Right lobe of liver (tissue), 6 donors: ENCODE measurements at places on chromosomes 1 and 21.
A peak's percentile ranks its signal among the peaks of the same experiment; 100 is the strongest.

- DNase-seq = no peak
These were observed 3.8 kb upstream of the MAB21L3 start for GRCh38 chr1:116107371-116107770.

GRCh38 chr1:76669624-76670315 is 197.5 kb upstream of the ST6GALNAC5 start:
- no peak for DNase-seq

DNA sequence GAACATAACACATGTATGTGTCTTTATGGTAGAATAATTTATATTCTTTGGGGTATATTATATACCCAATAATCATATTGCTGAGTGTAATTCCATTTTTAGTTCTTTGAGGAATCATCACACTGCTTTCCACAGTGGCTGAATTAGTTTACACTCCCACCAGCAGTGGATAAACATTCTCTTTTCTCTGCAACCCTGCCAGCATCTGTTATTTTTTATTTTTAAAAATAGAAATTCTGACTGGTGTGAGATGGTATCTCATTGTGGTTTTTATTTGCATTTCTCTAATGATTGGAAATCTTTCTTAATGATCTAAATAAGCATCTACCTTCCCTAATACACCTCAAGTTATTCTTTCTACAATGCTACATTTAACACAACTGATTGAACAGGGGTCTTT is 346.2 kb upstream of the LYPLAL1 start:
- no peak for DNase-seq

- no peak for DNase-seq
These were observed 176.6 kb downstream of the NRIP1 start for GRCh38 chr21:14888202-14888601.

DNA sequence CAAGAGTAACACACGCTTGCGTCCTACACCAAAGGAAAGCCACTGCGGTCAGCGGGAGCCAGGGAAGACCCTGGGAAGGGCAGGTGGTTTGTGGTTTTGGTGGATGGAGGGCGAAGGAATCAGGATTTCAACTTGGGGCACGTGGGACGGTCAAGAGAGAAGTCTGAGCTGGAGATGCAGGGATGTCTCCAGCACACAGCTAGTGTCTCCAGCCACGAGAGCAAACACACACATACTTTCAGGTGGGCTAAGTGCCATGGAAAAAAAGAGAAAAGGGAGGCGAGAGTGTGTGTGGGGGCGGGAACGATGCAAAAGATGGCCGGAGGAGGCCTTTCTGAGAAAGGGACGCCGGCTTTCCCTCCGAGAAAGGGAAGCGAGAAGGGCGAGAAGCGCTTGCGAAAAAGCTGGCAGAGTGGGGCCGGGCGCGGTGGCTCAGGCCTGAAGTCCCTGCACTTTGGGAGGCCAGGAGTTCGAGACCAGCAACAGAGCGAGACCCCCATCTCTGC is 1.4 kb upstream of the SRRM1 start:
- DNase-seq = peak; percentile 51

DNA sequence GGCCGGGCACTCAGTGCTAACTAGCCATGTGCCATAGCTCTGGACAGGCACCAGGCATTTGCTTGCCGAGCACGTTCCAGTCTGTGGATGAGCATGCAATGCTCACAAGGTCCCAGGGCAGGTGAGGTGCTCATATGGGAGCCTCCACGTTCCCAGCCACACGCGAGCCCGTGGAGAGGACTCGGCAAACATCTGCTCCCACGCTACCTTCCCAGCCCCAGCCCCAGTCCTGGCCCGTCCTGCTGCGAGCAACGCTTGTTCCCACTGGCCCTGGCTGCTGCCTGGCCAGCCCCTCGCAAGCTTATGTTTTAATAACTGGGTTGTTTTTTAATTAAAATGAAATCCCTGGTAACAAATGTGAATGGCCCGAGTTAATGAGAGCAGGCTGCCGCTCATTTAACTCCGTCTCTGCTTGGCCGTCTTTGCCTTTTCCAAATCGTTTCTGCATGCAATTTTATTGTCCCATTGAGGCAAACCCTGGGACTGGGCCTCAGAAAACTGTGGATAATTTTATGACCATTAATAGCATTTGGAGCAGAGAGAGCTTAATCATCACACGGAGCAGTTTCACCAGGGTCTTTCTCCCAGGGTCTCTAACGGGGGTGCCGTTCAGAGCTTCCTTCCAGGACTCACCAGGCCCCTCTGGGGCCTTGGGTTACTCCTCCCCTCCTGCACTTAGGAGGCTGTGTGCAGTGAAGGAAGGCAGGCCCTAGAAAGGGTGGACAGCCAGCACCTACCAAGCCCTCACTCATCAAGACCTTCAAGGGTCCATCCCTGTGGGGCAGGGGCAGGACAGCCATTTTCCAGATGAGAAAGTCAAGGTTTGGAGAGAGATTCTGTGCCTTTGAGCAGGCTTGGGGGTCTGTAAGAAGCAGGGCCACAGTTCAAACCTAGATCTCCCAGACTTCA is 136.8 kb downstream of the GLIS1 start:
- DNase-seq = no peak

DNA sequence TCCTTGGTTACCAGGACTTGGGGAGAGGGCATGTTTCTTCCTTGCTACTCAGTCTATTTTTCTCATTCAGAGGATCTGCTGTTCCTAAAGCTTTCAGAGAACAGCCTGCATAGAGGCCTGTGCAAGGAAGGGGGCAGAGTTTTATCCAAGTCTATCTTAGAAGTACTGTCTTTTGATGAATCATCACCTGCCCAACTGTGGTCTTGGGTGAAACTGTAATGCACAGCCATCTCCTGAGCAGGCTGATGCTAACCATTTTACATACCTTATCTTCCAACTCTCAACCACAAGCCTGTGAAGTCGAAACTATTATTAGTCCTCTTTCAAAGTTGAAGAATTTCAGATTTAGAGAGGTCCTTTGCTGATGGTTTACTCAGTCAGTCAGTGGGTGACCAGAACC is 368.0 kb downstream of the HHAT start:
- no peak for DNase-seq

DNA sequence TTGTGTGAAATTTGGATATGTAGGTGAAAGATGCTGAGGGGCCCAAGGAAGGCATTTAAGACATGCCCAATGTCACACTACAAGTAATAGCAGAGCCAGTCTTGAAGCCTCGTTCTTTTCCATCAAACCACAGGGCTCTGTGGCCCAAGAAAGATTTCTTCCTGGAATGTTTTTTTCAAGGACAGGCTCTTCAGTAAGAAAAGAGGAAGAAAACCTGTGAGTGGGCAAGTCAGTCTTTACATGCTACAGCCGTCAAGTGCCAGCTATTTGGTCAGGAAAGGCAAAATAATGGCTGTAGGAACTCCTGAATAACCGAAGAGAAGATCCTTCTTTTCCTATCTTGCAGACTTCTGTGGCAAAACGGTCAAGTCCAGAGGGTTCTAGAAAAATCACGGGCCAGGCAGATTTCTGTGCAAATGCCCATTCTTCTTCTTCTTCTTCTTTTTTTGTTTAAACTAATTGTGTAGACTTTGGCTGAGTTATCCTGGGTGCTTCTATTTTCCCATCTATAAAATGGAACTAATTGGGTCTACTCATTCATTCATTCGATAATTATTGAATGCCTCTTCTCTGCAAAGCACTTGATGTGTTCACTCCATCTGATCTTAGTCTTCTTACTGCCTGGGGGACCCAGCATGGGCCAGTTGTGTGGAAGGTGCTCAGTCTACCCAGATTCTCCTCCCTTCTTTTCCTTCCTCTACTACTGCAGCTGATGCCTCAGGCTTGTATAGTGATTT is 1.9 kb upstream of the ID3 start:
- DNase-seq = no peak

DNA sequence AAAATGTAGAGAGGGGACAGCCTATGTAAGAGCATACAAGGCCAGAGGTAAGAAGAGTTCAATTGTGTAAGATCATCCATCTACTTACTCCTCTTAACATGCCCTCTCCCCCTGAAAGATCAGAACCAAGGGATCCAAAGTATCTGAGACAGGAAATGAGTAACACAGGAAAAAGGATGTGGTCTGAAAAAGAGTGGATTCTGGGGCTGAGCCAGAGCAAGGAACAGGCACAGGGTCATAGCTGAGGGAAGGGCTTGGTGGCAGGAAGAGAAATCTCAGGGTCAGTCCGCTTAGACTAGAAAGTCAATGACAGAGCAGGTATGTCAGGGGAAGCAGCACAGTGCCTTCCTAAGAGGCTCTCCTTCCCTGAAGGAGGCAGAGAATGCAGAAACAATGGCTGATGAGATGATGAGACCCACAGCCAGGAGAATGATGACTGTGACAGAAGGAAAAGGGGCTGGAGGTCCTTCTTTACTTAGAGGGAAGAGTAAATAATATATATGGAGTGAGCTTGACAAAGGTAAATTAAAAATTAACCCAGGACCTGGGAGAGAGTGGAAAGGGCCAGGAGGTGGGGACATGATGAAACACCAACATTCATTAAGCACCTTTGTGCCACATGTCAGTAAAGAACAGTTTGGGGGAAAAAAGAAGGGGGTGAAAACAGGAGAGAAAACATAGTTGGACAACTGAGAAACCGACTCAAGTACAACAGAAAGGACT is 26.2 kb upstream of the A3GALT2 start:
- DNase-seq = peak; percentile 44

- no peak for DNase-seq
These were observed 240.6 kb downstream of the BRINP2 start for GRCh38 chr1:177411381-177411780.

DNA sequence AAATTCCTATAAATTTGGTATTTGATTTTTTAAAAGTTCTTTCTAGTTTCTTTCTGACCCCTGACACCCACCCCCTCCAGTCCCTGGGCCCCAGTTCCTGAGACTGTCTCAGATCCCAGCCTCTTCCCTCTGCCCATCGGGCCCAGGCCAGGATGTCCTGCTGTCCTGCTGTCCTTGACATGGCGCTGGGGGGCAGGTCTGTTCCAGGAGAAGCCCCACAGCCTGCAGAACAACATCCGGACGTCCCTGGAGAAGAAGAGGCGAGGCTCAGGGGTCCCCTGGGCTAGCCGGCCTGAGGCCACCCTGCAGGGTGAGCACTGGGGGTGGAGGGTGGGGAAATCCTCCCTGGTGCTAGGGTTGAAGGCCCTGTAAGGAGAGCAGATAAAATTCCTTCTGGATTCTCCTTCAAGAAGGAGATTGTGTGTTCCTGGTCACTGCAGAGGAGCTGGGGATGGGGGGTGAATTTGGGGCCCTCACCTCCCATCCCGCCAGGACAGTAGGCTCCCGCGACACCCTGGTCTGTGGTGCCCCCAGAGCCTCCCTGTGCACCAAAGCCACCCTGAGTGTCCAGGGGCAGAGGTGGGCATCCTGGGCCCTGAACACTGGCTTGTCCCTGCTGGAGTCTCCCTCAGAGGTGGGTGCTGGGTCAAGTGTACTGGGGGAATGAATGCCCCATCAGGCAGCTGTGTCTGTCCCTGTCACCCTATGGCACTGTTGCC is 45.0 kb downstream of the DISP3 start:
- peak; percentile 50 for DNase-seq

DNA sequence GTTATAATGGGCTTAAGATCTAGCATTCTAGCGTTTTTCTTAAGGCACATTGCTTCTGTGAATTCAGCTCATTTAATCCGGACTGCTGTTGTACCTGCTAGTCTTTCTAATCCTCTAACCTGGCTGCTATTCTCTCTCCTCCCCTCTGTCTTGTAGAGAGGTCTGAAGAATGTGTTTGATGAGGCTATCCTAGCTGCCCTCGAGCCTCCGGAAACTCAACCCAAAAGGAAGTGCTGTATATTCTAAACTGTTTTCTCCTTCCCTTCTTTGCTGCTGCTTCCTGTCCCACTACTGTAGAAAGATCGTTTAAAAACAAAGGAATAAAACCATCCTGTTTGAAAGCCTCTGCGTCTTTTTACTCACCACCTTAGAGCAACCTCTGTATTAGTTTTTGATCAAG is 37.3 kb downstream of the CDC42 start:
- DNase-seq = no peak
